ENCODE measurements at places on chromosomes 4 and X. TPM values are rescaled to one million over a fixed set of nuclear protein-coding genes. Genes with fewer than 3 reads are reported as not detected.
A peak's percentile ranks its signal among the peaks of the same experiment; 100 is the strongest.

- H3K36me3 ChIP-seq = no peaks in the 10 kb centered on the region
- H3K4me1 ChIP-seq = no peaks in the 10 kb centered on the region
- no peak for DNase-seq
These were observed 56.5 kb upstream of the ARX start for GRCh38 chrX:25072247-25072646.

- no peaks in the 10 kb centered on the region for H3K4me1 ChIP-seq
- H3K27me3 ChIP-seq = no peaks in the 10 kb centered on the region
- H3K4me3 ChIP-seq = no peak overlapping the region
- no peaks in the 10 kb centered on the region for H3K36me3 ChIP-seq
- peak; percentile 0 for DNase-seq
These were observed 775 bp downstream of the SHROOM4 start for GRCh38 chrX:50812995-50813842.

- no peaks in the 10 kb centered on the region for H3K4me1 ChIP-seq
- H3K27ac ChIP-seq = no peak overlapping the region
- H3K36me3 ChIP-seq = no peaks in the 10 kb centered on the region
- peak; percentile 7 for DNase-seq
These were observed 24.3 kb downstream of the LINC00632 start for GRCh38 chrX:140733766-140734342.

DNA sequence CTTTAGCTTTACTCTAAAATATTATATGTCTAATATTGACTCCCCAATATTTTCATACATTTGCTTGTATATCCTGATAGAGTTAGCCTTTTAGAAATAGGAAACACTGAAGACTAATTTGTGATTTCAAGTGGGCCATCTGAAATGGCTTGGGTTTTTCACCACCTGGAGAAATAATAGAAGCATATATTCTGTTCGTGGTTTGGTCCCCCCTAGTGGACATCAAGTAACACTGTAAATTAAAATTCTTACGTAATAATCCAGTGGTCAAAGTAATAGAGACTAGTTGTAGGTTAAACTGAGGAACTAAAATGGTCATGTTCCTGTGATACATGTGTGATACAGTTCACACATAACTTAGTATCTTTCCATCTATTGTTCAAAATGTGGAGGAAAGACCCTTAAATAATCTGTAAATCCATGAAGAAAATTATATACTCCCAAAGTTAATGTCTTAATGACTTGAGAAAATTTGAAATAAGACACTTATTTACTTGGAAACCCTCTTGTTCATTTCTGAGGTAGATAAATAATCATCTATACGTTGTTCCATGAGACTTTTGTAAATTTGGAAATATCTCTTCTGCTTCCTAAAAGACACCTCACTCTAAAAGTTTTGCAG, 79.8 kb upstream of the SMARCAD1 start:
- H3K4me3 ChIP-seq = no peak overlapping the region
- no peaks in the 10 kb centered on the region for H3K4me1 ChIP-seq
- no peaks in the 10 kb centered on the region for H3K27me3 ChIP-seq
- no peak overlapping the region for H3K27ac ChIP-seq

Gene TASL
- polyA plus RNA-seq = 2.6 TPM

Gene VBP1
- polyA plus RNA-seq = 59.9 TPM

DNA sequence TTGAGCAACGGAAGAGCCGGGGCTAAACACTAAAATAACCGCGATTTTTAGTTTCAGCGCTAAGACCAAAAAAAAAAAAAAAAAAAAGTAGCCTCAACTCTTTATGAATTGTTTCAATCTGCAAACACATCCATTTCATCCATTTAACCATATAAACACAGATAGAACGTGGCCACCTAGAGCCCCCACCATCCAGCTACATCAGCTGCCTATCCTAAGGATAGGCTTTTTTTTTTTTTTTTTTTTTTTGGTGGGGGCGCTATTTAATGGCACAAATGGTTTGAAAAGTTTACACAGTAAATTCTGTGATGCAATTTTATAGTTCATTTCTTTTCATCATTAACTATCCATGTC, 492 bp upstream of the HDAC8 start:
- peaks cover 4% of the 10 kb centered on the region for H3K4me1 ChIP-seq
- H3K27me3 ChIP-seq = no peaks in the 10 kb centered on the region
- H3K36me3 ChIP-seq = no peaks in the 10 kb centered on the region
- H3K4me3 ChIP-seq = peak overlapping the region; percentile 97
- DNase-seq = no peak
- peak overlapping the region; percentile 71 for H3K27ac ChIP-seq

GRCh38 chr4:112321776-112322684, 24.9 kb downstream of the ALPK1 start:
- no peaks in the 10 kb centered on the region for H3K36me3 ChIP-seq
- H3K27ac ChIP-seq = no peak overlapping the region
- H3K27me3 ChIP-seq = no peaks in the 10 kb centered on the region
- no peaks in the 10 kb centered on the region for H3K4me1 ChIP-seq
- no peak overlapping the region for H3K4me3 ChIP-seq
- peak; percentile 74 for DNase-seq

Gene EPGN
- not detected for polyA plus RNA-seq

- H3K27me3 ChIP-seq = no peaks in the 10 kb centered on the region
- DNase-seq = no peak
- H3K4me3 ChIP-seq = no peak overlapping the region
- H3K27ac ChIP-seq = no peak overlapping the region
- no peaks in the 10 kb centered on the region for H3K36me3 ChIP-seq
These were observed 471.5 kb downstream of the CCSER1 start for GRCh38 chr4:90598741-90599140.

GRCh38 chrX:39791691-39792090, 306.1 kb downstream of the BCOR start:
- H3K4me1 ChIP-seq = no peaks in the 10 kb centered on the region
- DNase-seq = no peak
- H3K27me3 ChIP-seq = no peaks in the 10 kb centered on the region
- no peaks in the 10 kb centered on the region for H3K36me3 ChIP-seq

DNA sequence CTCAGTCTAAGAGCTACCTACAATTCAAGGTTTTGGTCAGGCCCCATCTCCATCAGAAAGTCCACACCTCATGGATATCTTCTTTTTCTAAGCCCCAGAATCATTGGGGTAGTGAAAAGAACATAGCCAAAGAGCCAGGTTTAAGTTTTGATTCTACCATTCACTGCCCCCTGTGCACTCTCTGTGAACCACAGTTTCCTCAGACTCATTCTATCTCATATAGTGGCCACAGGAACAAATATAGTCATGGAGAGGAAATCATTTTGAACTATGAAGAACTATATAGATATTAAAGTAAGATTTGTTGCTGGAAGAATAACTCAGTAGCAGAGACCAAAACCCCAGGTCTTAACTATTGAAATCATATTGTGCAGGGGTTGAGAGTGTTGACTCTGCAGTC, 3.3 kb downstream of the SYTL5 start:
- H3K27me3 ChIP-seq = no peaks in the 10 kb centered on the region
- no peak overlapping the region for H3K27ac ChIP-seq
- DNase-seq = no peak
- H3K36me3 ChIP-seq = no peaks in the 10 kb centered on the region
- H3K4me1 ChIP-seq = no peaks in the 10 kb centered on the region

- no peaks in the 10 kb centered on the region for H3K4me1 ChIP-seq
- H3K27ac ChIP-seq = no peak overlapping the region
- H3K36me3 ChIP-seq = no peaks in the 10 kb centered on the region
- no peak overlapping the region for H3K4me3 ChIP-seq
- no peaks in the 10 kb centered on the region for H3K27me3 ChIP-seq
- DNase-seq = no peak
These were observed 35.8 kb downstream of the PSAPL1 start for GRCh38 chr4:7398788-7399439.

DNA sequence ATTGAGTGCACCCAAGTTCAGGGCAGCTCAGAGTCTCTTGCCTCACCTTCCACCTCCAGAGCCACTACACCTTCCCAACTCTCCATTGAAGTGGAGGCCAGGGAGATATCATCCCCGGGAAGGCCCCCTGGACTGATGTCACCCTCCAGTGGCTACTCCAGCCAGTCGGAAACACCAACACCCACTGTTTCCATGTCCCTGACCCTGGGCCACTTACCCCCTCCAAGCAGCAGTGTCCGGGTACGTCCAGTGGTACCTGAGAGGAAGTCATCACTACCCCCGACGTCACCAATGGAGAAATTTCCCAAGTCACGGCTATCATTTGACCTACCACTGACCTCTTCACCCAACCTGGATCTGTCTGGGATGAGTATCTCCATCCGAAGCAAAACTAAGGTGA, 7.8 kb upstream of the RTL5 start:
- no peak overlapping the region for H3K27ac ChIP-seq
- DNase-seq = no peak
- H3K4me3 ChIP-seq = no peak overlapping the region
- no peaks in the 10 kb centered on the region for H3K36me3 ChIP-seq
- no peaks in the 10 kb centered on the region for H3K27me3 ChIP-seq
- no peaks in the 10 kb centered on the region for H3K4me1 ChIP-seq

DNA sequence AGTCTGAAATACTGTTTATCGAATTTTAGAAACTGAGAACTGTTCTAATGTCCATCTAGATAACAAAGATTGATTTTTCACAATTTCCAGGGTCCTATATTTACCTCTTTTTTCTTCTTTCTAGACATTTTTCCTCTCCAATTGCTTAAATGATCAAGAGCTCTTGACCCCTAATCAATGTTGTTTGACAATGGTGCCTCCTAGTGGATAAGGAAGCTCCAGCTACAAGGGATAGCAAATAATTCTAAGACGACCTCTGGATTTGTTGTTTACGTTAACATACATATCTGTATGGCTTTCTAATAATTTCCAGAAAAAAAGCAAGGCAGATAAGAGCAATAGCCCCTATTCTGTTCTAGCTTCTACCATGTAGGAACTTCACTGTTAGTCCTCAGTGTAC, 35.8 kb downstream of the GPR82 start:
- no peaks in the 10 kb centered on the region for H3K27me3 ChIP-seq
- H3K36me3 ChIP-seq = no peaks in the 10 kb centered on the region
- H3K4me1 ChIP-seq = no peaks in the 10 kb centered on the region
- H3K4me3 ChIP-seq = no peak overlapping the region

Gene SCRG1
- not detected for polyA plus RNA-seq

Gene VCX3B
- polyA plus RNA-seq = not detected

DNA sequence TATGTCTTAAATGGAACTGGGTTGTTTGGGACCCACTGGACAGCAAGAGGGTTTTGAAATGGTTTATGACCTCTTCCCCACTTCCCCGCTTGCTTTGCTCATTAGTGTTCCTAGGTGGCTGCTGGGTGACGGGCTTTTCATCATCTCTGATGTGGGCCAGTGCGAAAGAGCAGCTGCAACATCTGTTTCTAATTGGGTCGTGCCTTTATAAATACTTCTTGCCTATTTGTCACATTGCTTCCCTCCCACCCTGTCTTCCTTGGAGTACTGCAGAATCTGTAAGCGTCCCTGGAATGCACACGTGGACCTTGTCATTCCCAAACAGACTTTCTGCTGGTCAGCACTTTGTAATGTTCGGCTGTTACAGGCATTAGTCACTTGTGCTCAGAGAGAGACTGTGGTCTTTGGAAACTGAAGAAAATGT, 35.2 kb downstream of the SEPTIN11 start:
- no peak overlapping the region for H3K4me3 ChIP-seq
- no peak for DNase-seq
- H3K27ac ChIP-seq = no peak overlapping the region
- H3K27me3 ChIP-seq = no peaks in the 10 kb centered on the region
- peaks cover 35% of the 10 kb centered on the region for H3K4me1 ChIP-seq
- H3K36me3 ChIP-seq = no peaks in the 10 kb centered on the region

DNA sequence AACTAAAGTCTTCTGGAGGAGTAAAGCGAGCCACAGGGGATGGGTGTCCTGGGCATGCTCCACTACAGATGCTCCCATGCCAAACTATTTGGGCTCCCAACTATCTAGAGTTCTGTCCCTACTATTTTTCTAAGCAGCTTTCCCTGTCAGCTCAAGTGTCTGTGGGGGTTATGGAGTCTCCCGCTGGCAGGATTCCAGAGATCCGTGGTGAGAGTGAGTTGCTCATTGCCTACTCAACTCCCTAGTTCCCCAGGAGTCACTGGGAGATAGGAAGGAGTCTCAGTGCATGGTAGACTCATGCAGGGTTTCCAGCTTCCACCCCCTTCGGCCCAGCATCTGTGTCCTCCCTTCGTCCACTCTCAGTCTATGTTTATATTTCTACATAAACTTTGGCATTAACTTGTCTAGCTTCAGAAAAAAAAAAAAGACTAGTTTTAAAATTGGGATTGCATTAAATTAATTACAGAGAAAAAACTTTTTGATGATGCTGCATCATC, 55.1 kb upstream of the INPP4B start:
- H3K36me3 ChIP-seq = no peaks in the 10 kb centered on the region
- H3K27ac ChIP-seq = no peak overlapping the region
- H3K4me1 ChIP-seq = no peaks in the 10 kb centered on the region

DNA sequence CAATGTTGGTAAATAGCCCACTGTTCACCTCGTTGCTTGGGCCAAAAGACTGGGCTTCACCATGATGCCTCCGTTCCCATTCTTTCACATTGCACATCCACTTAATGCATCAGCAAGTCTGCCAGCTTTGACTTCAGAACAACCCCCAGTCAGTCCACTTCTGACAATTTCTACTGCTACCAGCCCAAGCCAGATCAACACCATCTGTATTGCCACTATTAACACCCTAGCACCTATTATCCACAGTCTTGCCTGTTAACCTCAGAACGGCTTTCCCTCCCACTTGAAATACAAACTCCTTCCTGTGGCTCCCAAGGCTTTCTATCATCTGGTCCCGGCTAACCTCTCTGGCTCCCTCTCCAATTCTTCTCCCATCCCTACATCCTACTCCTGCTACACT, 95.7 kb downstream of the SH3RF1 start:
- no peaks in the 10 kb centered on the region for H3K27me3 ChIP-seq
- H3K4me3 ChIP-seq = no peak overlapping the region
- no peak overlapping the region for H3K27ac ChIP-seq
- H3K36me3 ChIP-seq = no peaks in the 10 kb centered on the region

GRCh38 chrX:136354201-136354600, 53.4 kb downstream of the ADGRG4 start:
- H3K27ac ChIP-seq = no peak overlapping the region
- no peaks in the 10 kb centered on the region for H3K36me3 ChIP-seq
- no peak overlapping the region for H3K4me3 ChIP-seq
- no peak for DNase-seq
- H3K4me1 ChIP-seq = no peaks in the 10 kb centered on the region

GRCh38 chr4:185872747-185873380, 60.9 kb upstream of the SORBS2 start:
- no peaks in the 10 kb centered on the region for H3K36me3 ChIP-seq
- H3K4me3 ChIP-seq = no peak overlapping the region
- peaks cover 2% of the 10 kb centered on the region for H3K27me3 ChIP-seq
- H3K27ac ChIP-seq = no peak overlapping the region

Gene NPY1R
- not detected for polyA plus RNA-seq

DNA sequence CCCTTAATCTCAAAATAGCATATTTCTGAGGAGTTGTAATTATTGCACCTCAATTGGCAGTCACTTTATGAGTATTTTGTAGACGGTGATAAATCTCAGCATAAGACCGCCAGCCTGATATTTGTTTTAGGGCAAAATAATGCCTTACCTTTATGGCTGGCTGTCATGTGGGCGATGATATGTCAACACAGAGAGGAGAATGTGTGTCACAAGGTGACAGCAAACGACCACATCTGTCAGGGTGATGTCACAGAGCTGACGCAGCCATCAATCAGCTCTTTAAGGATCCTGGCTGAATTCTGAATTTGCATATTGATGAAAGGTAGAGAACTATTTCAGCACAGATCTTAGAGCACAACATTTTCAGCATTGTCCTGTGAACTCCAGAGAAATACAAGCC, 209.7 kb downstream of the CEP135 start:
- DNase-seq = no peak
- H3K27ac ChIP-seq = no peak overlapping the region
- no peaks in the 10 kb centered on the region for H3K36me3 ChIP-seq
- H3K4me3 ChIP-seq = no peak overlapping the region

GRCh38 chr4:43757147-43757546, 691.5 kb downstream of the KCTD8 start:
- no peak for DNase-seq
- no peaks in the 10 kb centered on the region for H3K4me1 ChIP-seq
- H3K27me3 ChIP-seq = no peaks in the 10 kb centered on the region
- H3K36me3 ChIP-seq = no peaks in the 10 kb centered on the region

Gene GLOD5
- not detected for polyA plus RNA-seq

Gene PRRG3
- polyA plus RNA-seq = not detected

Gene FAM120C
- polyA plus RNA-seq = 8.9 TPM

Gene ABCG2
- not detected for polyA plus RNA-seq
